ENCODE measurements at places on chromosomes 4 and X.

DNA sequence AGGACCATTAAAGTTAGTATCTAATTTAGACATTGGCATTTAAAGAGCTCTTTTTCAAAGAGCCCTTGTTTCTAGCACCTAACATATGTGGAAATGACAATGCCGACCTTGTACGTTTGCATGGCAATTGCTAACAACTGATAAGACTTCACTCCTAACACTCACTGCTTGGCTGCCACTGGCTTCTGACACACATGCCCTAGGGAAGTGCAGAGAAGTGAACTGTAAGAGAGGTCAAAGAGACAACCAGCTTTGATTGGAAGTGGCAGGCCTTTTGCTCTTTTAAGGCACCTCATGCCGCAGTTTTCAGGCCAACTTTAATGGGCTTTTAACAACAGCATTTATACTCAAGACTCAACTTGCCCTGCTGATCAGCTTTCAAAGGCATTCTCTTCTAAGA is 158.4 kb downstream of the RAB28 start:
- no peak for DNase-seq

- no peak for DNase-seq
These were observed 51.9 kb upstream of the TADA2B start for GRCh38 chr4:6991249-6991648.

DNA sequence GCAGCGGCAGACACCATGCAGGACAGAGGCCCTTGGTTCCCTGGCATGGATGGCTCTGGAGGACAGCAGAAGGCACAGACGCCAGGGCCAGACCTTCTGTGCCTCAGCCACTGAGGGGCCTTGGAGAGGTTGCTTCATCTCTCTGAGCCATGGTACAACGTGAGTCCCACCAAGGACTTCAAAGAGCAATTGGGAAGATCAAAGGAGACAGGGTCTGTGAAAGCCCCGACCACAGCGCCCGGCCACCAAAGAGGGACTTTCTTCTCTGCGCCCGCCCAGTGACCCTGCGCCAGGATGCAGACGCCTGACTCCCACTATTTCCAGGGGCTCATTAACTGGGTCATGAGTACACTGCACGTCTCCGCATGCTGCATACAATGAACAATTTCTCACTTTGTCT is 174.0 kb downstream of the AFAP1 start:
- no peak for DNase-seq

GRCh38 chrX:130085551-130086446 is 24.5 kb downstream of the ELF4 start:
- DNase-seq = peak; percentile 7

GRCh38 chr4:7394681-7395451 is 39.9 kb downstream of the PSAPL1 start:
- no peak for DNase-seq

DNA sequence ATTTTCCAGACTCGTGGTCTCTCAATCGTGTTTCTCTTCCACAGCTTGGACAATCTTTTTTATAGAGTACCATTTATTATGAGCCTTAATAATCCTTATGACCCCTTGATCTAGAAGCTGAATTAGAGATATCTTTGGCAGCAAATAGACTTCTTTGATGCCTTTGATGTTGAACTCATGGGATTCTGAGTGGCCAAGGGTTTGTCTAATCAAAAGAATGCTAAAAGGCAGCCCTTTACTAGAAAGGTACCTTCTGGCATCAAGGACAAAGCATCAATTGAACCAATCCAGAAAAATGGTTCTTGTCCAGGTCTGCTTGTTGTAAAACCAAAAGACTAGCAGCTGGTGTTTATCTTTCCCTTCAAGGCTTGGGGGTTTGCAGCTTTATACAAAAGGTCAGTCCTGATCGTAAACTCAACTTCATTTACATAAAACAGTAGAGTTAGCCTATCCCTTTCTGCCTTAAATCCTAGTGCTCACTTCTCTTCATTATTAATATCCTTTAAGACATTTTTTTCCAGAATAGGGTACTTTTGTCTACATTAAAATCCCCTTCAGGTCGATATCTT is 411.3 kb downstream of the FAT4 start:
- DNase-seq = no peak

GRCh38 chr4:99645036-99645435 is 12.6 kb downstream of the C4orf54 start:
- no peak for DNase-seq

GRCh38 chr4:19969492-19969891 is 282.2 kb upstream of the SLIT2 start:
- no peak for DNase-seq

DNA sequence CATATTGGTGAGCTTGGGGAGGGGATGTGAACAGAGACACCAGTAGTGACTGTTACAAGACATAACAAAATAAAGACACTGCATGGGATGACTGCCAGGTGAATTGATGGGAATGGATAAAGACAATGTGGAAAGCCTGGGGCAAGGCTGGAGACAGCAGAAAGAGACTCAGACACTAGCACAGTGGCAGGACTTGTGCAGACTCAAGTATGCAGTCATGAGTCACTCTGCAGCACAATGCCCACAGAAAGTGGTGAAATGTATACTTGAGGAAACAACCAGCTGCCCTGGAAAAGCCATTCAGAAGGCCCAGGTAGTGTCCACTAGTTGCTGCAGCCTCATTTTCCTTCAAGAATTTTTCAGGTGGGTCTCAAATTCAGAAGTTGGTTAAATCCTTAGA is 452.3 kb downstream of the MID1IP1 start:
- no peak for DNase-seq

- DNase-seq = peak; percentile 59
These were observed 286.2 kb upstream of the TET2 start for GRCh38 chr4:104860238-104861123.

- no peak for DNase-seq
These were observed 61.7 kb upstream of the GALNTL6 start for GRCh38 chr4:171751538-171751937.

GRCh38 chr4:62490635-62491034 is 1290.5 kb downstream of the ADGRL3 start:
- no peak for DNase-seq

DNA sequence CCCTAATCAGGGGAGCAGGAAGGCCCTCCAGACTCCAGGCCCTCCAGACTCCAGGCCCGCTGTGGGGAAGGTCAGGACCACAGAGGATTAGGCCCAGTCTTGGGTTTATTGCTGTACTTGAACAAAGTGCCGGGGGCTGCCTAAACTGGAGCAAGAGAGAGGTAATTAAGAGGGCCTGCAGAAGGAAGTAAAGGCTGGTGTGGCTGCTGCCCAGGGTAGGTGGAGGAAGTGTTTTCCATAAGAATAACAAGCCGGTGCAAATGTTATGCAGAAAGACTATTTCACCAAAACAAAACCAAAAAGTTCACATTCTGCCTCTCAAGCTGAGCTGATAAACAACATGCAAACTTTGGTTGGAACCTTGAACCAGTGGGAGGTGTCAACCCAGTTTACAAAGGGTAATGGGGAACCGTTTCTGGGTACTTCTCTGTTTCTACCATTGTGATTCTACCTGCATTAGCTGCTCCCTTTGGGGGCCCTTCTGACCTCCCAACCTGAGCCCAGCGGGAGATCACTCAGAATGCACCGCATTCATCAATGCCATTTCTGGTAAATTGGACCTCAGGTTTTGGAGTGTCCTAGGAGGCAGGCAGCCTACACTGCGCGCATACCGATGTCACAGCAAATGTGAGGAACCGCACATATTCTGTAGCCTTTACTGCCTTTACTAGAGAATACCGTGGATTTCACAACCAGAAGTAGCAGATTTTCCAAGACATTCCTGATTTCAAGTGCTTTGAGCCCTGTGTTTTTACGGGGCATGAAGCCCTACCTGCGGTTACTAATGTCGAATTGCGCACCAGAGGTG is 59.7 kb upstream of the BCOR start:
- DNase-seq = no peak

DNA sequence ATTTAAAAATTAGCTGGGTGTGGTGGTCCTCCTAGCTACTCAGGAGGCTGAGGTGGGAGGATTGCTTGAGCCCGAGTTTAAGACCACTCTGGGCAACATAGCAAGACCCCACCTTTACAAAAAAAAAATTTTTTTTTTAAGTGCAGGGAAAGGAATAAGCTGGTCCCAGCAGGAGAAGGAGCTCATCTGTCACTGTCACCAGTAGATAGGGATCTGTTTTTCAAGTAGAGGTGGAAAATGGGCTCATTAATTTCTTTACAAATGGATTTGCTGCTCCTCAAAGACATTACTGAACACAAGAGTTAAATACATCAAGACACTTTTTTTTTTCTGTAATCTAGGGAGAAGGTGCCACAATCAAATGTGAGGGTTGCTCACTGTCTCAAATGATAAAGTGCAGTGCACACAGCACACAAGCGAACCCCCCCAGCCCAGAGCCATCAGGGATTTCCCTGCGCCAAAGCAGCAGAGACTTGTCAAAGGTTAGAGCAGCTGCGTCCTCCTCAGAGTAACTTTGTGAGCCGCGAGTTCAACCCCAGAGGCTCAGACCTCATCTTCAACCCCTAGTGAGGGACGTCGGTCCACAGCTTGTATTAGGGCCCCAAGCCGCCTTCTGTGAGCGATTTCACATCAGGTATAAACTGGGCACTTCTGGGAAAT is 14.3 kb upstream of the MTNR1A start:
- no peak for DNase-seq

- peak; percentile 5 for DNase-seq
These were observed 93.2 kb upstream of the ATP8A1 start for GRCh38 chr4:42750091-42750490.

DNA sequence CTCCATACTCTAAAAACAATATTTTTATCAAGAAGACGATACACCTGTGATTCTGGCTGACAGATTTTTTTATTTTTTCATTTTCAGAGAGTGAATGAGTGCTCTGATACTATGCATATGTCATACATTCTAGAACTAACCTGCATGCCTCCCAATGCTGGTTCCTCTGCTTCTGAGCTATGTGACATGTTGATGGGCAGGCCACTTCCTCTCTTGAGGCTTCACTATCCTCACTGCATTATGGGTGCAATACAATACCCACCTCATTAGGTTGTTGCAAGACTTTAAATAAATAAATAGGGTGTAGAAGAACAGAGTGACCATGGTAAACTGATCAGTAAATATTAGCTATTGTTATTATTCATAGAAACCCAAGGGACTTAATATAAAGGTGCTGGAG is 408.3 kb downstream of the HNRNPD start:
- no peak for DNase-seq

DNA sequence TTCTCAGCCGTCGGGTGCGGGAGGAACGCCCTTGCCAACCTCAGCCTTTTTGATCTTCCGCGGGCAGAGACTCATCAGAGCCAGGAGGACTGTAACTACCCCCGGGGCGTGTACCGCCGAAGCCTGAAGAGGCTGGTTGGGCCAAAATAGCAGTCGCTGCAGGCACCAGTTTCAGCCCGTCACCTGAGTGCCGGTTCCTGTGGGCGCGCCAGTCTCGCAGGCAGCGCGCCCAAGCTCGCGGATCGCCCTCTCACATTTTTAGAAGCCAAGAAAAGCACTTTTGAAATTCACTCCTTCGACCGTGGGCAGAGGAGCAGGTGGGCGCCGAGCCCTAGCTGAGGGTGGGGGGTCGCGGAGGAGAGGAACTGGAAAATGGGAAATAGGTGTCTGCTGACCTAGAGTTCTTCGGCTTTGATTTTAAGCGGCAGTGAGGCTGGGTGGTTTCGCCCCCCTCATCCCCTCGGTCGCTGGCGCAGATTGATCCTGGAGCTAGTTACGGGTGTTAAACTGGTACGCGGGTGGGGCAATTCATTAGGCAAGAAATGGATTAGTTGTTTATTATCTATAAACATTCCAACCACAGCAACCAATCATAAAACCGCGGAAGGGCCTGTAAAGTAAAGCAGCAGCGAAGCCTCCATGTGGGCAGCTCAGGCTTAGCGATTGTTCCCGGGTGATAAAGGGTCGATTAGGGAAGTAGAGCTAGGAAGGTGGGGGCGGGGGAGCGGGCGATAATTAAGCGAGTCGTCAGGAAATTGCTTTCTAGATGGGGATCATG is 69.2 kb downstream of the FBXO8 start:
- no peak for DNase-seq

DNA sequence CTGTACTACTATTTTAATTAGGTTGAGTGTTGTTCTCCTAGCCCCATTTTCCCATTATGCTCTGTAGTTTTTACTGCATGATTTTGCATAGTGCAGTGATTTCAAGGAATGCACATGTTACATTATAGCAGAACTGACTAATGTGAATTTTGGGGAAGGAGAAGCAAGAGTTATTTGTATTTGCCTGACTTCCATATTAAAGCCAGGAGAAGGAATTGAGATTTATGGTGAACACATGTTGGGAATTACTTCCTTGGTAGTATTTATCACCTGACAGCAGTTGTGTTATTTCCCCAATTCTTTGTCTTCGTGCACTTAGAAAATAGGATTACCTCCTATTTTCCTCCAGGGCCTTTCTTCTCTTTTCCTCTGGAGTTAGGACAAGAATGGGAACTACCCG is 3.2 kb downstream of the TMEM144 start:
- DNase-seq = no peak

DNA sequence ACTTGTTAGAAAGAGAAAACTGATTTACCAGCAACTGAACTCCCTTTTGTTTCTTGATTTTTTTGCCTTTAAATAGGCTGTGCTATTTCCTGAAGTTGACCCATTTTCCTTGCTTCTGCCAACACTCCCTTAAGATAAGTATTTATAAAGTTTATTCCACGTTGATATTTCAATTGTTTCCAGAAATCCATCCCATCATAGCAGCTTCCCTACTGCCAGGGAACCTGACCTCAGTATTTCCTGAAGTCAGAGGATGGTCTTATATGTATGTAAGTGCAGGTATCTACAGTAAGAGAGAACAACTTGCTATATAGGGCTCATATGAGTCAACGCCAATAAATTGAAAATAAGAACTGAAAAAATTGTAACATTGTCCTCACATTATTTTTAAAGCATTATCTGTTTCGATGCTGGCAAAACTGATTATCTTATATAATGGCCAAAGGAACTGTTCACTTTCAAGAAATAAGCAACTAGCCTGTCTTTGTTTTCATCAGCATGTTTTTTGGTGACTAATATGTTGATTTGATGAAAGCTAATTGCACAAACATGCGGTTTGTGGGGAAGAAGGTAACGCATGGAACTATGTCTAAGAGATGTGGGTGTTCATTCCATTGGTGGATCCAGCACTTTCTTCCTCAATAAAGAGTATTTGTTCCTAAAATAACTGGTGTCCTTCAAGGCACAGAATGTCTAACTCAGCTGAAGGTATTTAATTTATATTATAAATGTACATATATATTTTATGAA is 4.7 kb downstream of the LIMCH1 start:
- DNase-seq = no peak

DNA sequence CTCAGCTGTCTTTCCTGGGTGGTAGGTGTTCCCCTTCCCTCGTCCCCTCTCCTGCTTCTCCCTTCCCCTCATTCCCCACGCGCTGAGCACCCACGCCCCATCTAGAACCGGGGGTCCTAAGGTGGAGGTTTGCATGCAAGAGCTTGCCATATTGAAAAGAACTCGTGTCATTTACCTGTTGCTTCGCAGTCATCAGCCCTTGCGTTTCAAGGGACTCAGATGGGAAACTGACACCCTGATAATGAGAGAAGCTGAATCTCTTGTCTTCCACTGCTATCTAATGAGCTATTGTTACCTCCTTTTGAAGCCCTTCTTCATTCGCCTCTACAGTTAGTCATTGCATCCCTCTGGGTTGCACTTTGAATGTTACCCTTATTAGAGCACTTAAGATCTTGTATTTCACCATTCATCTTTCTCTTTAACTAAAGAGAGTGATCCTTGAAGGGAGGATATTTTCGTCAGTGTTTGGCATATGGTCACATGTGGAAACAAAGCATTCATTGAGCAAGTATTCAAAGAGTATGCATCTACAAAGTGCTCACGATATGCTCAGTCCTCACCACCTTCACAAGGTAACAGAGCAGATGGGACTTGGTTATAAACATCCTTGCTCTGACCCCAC is 25.7 kb downstream of the ARL9 start:
- DNase-seq = no peak
